ENCODE measurements at places on chromosomes 5 and 9. TPM values are rescaled to one million over a fixed set of nuclear protein-coding genes. Genes with fewer than 3 reads are reported as not detected.

DNA sequence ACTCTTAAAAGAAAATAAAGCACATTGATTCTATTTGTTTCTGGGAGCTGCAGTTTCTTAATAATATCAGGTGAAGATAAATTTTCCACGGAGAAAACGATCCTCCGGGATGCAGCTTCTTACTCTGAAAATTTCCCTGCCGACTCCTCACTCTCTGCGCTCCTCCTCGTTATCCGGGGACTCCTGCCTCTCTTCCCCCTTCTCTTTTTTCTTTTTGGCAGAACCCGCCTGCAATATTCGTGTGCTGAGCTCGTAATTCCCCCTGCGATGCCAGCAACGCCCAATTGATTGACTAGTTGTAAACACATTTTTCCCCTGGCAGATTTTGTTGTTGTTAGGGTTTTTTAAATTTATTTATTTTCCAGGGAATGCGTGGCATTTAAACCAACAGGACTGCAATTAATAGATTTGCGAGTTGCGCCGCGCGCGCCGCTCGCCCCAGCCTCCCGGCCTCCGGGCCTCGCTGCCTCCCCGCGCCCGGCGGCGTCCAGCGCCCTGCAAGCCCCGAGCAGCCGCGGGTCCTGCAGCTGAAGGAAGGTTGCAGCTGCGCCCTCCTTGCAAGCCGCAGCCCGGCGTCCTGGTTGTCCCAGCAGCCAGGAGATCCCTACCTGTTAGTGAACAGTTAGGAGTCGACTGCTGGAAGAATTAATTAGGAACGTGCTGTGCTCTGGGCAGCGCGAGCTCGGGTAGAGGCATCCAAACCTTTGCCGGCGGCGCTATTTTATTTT, 2.2 kb downstream of the NTNG2 start:
- H3K4me3 ChIP-seq = no peak overlapping the region
- H3K27ac ChIP-seq = no peak overlapping the region
- DNase-seq = no peak
- peaks cover 14% of the 10 kb centered on the region for H3K4me1 ChIP-seq
- H3K36me3 ChIP-seq = peaks cover 3% of the 10 kb centered on the region

DNA sequence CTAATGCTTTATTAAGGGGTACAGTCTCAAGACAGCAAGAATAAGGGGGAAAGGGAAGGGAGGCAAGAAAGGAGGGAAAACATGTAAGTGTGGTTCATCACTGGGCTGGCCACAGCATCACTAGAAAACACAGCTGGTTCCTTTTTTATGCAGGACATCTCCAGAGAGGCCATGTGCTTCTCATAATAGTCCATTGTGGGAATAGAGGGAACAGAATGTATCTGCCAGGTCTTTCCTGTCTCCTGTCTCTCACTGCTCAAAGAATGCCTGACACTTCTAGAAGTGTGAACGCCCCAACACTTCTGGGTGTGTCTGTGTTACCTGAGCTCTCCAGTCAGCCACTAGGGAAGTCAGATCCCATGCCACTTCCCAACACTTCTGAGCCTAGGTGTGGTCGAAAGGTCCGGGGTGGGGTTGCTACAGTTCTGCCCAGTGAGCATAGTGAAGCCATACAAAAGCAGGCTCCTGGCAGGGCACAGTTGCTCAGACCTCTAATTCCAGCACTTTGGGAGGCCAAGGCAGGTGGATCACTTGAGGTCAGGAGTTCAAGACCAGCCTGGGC, 255.6 kb upstream of the SLC30A5 start:
- H3K4me1 ChIP-seq = no peaks in the 10 kb centered on the region
- H3K36me3 ChIP-seq = no peaks in the 10 kb centered on the region
- H3K4me3 ChIP-seq = no peak overlapping the region
- DNase-seq = no peak

DNA sequence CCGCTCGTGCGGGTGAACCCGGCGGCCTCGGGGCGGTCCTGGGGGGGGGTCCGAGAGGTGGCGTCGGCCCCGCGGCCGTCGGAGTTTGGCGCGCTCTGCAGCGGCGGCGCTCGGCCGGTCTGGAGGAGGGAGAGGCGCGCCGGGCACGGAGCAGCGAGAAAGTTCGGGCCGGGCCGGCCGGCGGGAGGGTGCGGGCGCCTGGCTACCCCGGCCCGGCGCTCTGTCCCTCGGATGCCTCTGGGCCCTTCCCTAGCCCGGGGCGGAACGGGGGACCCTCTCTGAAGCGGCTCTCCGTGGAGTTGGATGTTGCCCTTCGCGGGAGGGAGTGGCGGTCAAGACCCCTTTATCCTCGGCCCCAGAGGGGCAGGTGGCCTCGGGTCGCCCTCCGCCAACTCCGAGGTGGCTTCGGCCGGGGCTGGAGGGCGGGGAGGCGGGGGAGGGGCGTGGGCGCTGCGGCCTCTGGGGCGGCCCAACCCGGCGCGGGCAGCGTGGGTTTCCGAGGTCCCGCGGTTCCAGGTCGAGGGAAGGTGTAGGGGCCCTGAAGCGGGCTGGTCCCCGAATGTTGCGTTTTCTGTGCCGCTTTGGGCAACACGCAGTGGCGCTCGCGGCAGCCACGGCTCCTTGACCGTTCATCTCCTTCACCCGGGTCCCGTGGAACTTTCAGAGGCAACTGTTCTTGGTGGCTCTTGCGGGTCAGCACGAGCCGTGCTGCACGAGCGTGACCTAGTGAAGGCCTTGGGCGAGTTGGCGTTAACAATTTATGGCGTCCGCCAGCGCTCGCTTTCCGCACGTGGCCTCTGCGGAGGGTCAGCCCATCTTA, 290.5 kb downstream of the DOCK8 start:
- H3K36me3 ChIP-seq = peaks cover 3% of the 10 kb centered on the region
- H3K27me3 ChIP-seq = peaks cover 43% of the 10 kb centered on the region
- no peak for DNase-seq
- peaks cover 9% of the 10 kb centered on the region for H3K4me1 ChIP-seq
- peak overlapping the region; percentile 53 for H3K4me3 ChIP-seq
- no peak overlapping the region for H3K27ac ChIP-seq

DNA sequence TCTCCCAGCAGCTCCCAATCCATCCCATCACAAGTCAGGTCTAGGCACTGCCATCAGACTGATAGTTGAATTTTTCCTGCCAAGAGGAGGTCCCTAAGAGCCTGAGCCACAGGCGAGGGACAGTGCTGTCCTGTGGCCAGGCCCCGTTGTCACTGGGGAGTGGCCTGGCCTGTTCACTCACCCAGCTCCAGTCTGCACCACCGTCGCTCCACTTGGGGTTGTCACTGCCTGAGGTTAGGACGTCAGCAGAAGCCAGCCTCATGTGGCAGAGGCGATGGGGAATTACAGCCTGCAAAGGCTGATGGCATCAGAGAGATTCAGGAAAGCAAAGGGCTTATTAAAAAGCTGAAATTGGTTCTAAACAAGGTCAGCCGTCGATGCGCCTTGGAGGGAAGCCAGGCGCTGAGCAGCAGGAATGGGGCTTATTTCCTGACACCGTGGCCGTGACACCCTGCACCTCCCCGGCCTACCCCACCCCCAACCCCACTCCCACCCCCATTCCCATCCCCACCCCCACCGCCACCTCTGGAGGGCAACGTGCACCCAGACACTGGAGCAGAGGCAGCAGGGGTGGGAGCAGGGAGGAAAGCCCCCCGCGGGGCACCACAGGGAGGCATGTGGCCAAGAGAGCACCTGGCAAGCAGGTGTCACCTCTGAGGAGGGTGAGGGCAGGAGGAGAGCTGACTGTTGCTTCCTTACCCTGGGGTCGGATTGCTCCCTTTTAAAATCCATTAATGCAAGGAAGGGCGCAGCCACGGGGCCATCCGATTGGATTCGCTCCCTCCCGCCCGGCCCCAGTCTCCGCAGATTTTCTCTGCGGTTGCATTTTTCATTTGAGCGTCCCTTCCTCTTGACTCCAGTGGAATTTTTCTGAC, 3.1 kb upstream of the DBH start:
- no peak overlapping the region for H3K4me3 ChIP-seq
- H3K36me3 ChIP-seq = no peaks in the 10 kb centered on the region
- DNase-seq = no peak
- H3K27ac ChIP-seq = no peak overlapping the region
- H3K4me1 ChIP-seq = no peaks in the 10 kb centered on the region
- H3K27me3 ChIP-seq = peaks cover 2% of the 10 kb centered on the region

DNA sequence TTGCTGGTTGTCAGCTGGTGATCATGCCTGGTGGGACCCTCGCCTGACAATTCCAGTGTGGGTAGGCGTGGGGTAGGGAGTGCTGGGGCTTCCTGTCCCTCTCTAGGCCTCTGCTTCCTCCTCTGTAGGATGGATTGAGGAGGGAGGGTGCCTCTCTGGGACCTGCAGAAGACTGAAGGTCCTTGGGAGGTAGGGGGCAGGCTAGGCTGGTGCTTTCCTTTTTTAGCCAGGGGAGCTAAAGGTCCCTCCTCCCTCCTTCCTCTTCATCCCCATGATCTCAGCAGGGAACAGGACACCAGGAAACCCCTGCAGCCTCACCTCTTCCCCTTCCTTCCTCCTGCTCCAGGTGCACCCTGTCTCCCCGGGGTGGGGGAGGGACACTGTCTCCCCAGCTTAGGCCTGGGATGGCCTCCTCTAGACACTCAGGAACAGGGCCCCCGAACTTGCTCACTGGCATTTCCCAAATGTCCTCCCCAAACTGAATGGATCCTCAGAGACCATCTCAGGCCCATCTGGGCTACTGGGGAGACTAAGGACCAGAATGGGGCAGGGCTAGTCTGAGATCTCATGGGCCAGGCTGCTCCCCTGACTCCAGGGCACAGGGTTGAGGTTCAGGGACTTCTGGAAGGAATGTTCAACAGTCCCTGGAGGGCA, 8.4 kb downstream of the SH2D3C start:
- DNase-seq = no peak
- H3K4me3 ChIP-seq = peak overlapping the region; percentile 85
- H3K36me3 ChIP-seq = peaks cover 59% of the 10 kb centered on the region
- peaks cover 82% of the 10 kb centered on the region for H3K4me1 ChIP-seq

The PKD2L2 gene
- not detected for total RNA-seq

GRCh38 chr9:5743109-5743508, 89.8 kb downstream of the ERMP1 start:
- no peaks in the 10 kb centered on the region for H3K4me1 ChIP-seq
- no peaks in the 10 kb centered on the region for H3K27me3 ChIP-seq
- H3K36me3 ChIP-seq = peaks cover 52% of the 10 kb centered on the region

DNA sequence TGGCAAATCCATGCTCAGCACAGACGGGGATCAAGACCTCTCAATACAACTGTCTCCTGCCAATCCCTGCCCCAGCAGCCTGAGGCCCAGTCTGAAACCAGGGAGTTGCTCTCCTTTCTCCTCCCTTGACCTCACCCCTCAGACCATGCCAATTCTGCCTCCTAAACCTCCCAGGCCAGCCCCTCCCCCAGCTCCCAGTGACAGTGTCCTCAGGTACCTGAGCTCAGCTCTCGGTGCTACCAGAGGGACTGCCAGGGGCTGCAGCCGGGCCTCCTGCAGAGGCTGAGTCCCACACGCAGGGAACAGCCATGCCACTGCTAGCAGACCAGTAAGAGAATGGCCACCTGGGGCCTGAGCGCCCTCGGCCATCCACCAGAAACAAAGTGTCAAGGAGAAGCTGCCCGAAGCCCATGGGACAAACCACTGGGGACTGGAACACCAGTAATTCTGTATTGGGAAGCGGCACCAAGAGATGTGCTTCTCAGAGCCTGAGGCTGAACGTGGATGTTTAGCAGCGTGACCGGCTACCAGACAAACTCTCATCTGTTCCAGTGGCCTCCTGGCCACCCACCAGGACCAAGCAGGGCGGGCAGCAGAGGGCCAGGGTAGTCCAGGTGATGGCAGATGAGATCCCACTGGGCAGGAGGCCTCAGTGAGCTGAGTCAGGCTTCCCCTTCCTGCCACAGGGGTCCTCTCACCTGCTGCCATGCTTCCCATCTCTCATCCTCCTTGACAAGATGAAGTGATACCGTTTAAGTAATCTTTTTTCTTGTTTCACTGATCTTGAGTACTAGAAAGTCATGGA, 557 bp upstream of the IL3 start:
- DNase-seq = peak; percentile 38
- no peak overlapping the region for H3K4me3 ChIP-seq
- no peak overlapping the region for H3K27ac ChIP-seq
- H3K27me3 ChIP-seq = peaks cover 3% of the 10 kb centered on the region

Measured in activated CD8-positive, alpha-beta memory T cell treated with anti-CD3 and anti-CD28 coated beads, Interleukin-2, amount 10 ng/mL, durations not matched to agents 7 days and 5 days (primary cell).